ENCODE measurements at places on chromosomes 1 and 21.
A peak's percentile ranks its signal among the peaks of the same experiment; 100 is the strongest.

GRCh38 chr1:155553349-155553748, 9.3 kb downstream of the ASH1L start:
- DNase-seq: no peak

DNA sequence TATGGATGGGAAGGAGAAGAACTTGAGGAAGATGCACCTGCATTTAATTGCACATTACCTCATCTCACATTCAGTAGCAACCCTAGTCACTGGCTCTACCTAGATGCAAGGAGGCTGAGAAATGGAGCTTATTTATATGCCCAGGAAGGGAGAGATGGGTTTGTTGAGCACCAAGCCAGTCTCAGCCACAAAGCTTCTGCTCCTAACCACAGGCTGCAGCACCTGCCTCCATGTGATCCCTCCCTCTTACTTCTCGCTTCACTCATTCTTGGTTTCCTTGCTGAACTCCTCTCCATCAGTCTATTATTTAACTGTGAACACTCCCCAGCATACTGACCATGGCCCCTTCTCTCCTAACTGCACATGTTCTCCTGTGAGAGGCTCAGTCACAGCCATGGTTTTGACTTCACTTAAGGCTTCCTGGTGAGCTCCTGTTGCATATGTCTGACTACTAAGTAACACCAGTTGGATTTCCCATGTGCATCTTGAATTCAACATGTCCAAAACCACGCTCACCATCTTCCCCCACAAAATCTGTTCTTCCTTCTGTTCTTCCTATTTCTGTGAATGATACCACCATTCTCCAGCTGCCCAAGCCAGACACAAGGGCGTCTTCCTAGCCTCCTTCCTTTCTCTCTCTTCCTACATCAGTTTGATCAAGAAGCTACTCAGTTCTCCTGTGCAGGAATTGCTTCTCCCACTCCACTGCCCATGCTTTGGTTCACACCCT, 139.8 kb downstream of the AK5 start:
- no peak for DNase-seq

DNA sequence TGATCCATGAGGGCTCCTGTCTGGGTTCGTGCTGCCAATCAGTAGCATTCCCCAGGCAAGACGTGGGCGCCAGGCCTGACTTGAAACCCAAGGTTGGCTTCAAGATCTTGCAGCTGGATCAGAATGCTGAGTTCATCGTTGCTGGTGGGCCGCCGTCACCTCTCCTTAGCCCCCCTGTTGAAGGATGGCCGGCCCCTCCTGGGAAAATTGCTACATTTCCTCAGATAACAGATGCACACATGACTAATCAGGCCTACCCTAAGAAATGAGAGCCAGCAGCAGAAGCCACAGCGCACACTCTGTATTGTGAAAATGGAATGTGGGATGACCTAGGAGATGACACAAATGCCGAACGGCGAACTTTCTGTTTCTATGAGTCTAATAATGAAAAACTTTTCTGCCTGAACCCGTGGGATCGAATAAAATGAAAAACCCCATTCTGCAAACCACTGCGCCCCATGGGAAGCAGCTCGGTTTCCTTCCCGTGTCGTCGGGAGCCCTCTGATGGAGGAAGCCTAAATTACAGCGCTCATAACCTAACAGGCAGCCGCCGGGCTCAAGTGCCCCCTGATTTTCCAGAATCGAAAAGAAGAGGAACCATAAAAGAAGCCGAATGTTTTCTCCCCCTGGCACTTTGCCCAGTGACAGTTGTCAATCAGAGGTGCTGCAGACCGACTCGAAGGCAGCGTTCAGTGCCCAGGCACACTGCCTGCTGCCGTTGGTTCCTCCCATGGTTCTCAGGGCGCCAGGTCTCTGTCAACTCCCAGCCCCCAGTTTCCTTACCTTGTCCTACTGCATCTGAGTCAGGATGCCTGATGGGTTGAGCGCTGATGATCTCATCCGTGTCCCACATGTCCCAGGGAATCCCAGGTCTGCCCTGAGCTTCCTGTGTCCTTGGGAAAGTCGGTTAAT, 38.2 kb upstream of the H6PD start:
- DNase-seq: peak; percentile 48

- DNase-seq: peak; percentile 80
Measured at GRCh38 chr1:27940297-27940696, 5.5 kb downstream of the SMPDL3B start.

DNA sequence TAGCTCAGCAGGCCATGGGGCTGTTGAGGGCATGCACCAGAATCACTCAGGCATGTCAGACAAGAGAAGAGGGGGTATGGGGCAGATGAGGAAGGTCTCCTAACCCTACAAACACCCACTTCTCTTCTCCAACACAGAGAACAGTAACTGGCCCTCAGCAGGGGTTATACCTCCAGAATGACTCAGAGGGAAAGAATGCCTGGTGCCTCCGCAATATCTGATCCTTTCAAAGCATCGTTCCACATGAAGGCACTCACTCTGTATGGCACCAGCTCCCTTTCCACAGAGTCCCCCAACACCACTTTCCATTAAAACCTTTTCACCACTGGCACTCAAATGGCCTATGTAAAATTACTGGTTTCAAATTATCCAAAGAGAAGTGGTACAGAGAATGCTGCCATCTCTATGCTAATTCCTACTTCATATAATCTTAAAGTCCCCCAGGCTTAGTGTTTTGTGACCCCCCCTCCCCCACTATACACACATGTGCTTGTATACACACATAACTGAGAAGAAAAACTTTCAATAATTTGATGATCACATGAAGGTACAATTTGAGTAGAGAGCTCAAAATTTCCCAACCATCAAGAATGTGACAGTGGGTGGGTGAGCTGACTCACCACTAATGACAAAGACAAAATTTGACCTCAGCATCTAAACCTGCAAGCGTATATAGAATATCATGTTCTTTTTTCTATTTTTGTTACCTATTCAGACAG, 91.5 kb downstream of the SIPA1L2 start:
- no peak for DNase-seq

DNA sequence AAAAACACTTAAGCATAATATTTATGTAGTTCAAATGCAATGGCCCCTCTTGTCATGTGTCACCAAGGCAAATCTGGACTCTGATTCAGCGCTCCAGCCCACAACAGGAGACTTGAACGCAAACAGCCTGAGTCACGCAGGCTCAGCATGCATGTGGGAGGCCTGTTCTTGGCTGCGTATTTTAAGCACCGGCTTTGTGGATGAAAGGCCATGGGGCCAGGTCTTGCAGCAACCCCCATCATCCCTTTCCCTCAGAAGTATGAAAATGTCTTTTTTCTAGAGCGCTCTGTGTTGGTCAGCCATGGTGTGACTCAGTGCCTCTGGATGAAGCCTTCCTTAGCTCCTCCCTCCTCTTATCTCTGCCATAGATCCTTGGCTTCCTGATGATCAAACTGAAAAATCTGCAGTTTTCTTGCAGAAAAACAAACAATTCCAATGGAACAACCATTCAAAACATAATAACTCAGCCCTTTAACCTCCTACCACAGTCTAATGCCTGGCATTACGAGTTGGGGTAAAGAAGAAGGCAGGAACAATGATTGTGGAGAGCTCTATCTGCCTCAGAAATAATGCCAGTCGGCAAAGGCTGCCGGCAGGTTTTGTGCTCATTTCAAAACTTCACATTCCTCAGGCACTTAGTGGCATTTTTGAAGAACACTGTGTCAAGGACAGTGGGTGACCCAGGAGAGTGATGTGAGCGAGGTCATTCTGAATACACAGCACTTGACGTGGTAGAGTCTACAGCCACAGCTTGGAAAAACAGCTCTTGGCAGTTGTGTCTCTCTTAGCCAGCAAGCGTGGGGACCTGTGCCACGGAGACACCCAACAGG, 167.5 kb downstream of the CLIC6 start:
- no peak for DNase-seq

DNA sequence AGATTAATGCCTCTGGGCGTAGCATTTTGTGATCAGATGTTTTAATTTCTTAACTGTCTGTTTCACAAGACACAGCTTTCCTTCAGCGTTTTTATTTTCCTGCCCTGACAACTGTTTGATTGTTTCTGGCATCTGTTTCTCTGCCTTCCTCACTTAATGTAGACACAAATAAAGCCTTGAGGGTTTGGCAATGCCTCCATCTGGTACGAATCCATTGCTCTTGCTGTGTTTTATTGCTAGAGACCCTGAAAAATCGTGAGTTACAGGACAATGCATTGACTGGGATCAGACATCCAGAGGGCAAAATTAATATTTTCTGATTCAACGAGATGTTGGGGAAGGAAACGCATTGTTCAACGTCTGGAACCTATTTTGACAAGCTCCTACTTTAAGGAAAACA, 363.5 kb downstream of the MRPL39 start:
- DNase-seq: no peak

DNA sequence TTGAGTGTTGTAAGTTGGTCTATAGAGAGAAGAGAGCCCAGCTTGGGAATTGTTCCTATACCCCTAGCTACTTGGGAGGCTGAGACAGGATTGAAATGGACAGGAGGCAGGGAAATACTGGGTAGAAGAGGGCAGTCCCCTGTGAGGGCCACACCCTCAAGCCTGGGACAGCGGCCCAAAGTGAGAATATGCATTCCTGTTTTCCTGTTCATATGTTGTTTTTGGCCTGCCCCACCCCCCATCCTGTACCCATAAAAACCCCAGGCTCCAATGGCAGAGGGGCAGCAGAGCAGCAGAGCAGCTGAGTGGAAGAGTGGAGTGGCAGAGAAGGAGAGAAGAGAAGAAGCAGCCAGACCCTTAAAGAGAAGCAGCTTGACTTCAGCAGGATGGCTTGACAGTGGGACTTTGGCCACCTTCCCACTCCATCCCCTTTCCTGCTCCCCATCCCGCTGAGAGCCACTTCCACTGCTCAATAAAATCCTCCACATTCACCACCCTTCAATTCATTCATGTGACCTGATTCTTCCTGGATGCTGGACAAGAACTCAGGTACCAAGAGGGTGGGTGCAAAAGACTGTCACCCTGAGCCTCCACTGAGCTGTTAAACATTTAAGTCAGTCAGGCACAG, 70.6 kb upstream of the PUM1 start:
- DNase-seq: no peak
